ENCODE measurements at places on chromosomes 1 and 21. TPM values are rescaled to one million over a fixed set of nuclear protein-coding genes. Genes with fewer than 3 reads are reported as not detected.

DNA sequence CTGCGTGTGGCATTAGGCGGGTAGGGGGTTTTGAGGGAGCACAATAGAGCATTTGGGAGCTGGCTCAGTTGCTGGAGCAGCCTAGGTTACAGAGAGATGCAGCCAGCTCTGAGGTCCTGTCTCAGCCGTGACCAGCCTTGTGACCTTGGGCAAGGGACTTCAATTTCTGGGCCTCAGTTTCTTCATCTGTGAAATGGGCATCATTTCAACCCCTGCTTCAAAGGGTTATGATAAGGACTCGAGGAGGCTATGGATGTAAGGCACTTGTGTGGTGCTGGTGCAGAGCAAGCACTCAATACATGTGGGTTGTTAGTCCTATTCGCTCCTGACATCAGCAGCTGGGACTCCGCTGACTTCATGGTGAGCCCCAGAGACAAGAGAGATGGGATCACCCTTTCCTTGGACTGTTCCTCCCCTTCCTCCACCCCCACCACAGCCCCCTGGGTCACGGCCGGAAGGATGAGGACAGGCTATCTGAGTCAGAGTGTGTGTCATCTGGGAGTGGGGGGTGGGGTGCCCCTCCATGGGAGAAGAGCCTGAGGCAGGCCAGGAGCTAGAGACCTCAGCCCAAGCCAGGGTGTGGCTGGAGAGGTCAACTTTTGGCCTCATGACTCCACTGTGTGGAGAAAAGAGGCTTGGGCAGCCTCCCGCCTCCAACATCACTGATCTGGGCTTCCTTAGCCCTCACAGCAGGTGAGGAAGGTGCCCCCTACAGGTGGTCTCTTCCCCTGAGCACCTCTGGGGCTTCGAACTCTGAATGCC is 71.4 kb upstream of the ZBTB40 start:
- DNase-seq = no peak

The SLAMF7 gene
- total RNA-seq = 0.50 TPM

The WNT9A gene
- total RNA-seq = 2.5 TPM

The NFASC gene
- total RNA-seq = 11.6 TPM

- no peak for DNase-seq
These were observed 20.3 kb upstream of the CLSTN1 start for GRCh38 chr1:9844106-9844505.

GRCh38 chr1:220726634-220727033 is 21.5 kb upstream of the MTARC2 start:
- DNase-seq = no peak

DNA sequence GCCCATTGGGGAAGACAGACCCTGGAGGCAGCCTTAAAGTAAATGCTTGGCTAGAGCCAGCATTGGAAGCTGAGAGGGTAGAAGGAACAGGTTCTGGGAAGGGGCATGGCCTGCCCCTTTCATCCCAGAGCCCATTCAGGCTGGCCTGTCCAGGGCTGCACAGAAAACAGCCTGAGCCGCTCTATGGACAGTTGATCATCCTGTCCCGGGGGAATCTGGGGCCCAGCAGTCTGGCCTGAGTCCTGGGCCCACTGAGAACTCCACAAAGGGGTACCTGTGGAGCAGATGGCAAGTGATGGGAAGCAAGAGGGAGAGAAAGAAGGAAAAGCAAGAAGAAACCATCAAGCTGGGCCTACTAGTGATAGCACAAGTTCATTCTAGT is 13.2 kb downstream of the TMEM81 start:
- DNase-seq = no peak

The NTRK1 gene
- total RNA-seq = 0.69 TPM

The BGLAP gene
- 1.1 TPM for total RNA-seq

The VHLL gene
- not detected for total RNA-seq
